ENCODE measurements at places on chromosomes 7 and 10.
A peak's percentile ranks its signal among the peaks of the same experiment; 100 is the strongest.

- DNase-seq, result peak; percentile 70
Observed at GRCh38 chr7:30938435-30939316, 25.1 kb upstream of the GHRHR start.

GRCh38 chr10:15341502-15342128, 29.5 kb downstream of the FAM171A1 start:
- no peak for DNase-seq

DNA sequence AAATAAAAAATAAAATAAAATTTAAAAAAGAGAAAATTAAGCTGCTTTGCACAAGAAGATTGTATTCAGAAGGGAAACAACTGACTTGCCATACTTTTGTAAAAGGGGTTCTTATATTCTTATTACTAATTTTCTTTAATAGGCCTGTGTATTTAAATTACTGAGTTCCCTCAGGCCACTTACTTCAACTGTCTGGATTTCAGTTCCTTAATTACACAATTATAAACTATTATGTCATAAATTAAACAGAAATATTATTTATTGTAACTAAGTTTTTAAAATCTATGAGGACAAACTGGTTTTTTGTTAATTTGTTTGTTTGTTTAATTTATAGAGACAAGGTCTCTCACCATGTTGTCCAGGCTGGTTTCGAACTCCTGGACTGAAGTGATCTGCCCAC, 22.4 kb upstream of the MICU1 start:
- no peak for DNase-seq

- DNase-seq, result no peak
Observed at GRCh38 chr10:99854860-99855259, 72.4 kb downstream of the ABCC2 start.
